Stimulated activated CD4-positive, alpha-beta T cell treated with anti-CD3 and anti-CD28 coated beads, Interleukin-1b, Interleukin-23, amount 100 ng/mL, for 1 hour (primary cell): ENCODE measurements at places on chromosomes 7 and 10.

DNA sequence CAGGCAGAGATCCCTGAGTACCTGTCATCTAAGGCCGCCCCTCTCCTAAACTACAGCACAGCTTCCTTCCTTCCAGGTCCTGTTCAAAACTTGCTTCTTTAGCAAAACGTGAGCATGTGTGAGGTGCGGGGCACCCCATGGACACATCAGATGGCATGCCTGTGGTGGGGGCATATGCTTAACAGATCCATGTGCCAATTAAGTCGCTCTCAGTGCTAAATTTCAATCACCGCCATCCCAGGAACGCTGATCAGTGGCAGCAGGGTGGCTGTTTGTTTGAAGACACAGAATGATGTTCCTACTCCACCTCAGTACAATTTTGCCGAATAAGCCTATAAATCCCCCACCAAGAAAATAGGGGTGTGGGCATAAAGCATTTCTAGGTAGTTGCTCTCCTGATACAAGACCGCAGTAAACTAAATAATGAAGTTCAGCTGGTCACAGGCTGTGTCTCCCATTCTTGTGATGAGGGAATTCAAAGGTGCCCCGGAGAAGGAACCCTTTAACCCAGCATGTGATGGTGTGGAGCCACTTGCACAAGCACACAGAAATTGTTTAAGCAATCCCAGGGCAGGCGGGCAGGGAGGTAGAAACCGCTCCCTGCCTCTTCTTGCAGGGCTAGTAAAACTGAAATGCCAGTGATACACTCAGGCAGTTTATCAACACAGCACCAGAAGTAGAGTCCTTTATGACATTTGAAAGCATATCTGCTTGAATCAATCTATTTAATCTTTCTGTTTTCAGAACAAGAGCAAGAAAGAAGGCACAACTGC lies 205.7 kb downstream of the SORCS1 start:
- no peak for DNase-seq

- DNase-seq: no peak
Observed at GRCh38 chr10:98260752-98261151, 7.2 kb downstream of the LOXL4 start.

GRCh38 chr10:100534726-100535125 lies 1.0 kb upstream of the HIF1AN start:
- DNase-seq: no peak

DNA sequence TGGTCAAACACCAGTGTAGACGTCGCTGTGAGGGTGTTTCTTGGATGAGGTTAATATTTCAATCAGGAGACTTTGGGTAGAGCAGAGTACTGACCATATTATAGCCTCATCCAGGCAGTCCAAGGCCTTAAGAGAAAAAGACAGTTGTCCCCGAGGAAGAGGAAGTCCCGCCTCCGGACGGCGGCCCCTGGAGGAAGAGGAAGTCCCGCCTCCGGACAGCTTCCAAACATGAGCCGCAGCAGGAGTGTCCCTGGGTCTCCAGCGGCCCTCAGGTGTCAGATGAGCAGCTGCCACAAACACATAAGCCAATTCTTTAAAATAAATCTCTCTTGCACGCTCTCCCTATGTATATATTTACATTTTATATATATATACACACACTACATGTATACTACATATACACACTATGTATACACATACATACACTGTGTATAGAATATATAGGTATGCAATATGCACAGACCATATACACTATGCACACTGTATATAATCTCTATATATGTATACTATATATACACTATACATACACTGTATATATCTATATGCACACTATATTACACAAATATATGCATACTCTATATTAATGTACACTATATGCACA lies 37.5 kb downstream of the PWWP2B start:
- DNase-seq: no peak

GRCh38 chr7:136514776-136515175 lies 353.7 kb upstream of the CHRM2 start:
- DNase-seq: no peak

DNA sequence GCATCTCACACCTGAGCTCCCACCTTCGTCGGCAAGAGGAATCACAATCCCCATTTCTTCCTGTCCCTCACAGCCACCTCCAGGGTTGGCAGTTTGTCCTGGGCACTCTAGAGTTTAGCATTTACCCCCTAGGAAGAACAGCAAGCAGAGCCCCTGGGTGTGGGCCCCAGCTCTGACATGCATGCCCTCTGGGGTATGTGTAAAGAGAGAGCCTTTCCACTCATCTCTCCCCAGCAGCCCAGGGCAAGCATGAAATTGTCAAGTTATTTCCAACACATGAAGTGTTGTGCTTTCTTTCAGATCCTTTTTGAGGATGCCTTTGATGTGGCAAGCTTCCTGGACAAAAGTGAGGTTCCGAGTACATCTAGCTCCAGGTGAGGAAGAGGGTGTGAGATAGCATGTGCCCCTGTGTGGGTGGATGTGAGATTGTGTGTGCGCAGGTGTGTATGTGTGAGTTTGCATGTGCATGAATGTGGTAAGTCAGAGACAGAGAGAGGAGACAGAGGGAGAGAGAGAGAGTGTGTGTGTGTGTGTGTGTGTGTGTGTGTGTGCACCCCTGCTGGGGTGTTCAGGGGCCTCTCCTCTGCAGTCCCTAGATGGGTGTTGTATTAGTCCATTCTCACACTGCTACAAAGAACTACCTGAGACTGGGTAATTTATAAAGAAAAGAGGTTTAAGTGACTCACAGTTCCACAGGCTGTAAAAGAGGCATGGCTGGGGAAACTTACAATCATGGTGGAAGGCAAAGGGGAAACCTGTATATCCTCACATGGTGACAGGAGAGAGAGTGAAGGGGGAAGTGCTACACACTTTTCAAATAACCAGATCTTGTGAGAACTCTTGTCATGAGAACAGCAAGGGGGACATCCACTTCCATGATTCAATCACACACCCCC lies 18.1 kb downstream of the STRA8 start:
- DNase-seq: no peak

- no peak for DNase-seq
Observed at GRCh38 chr10:100727808-100728207, 17.6 kb upstream of the PAX2 start.

DNA sequence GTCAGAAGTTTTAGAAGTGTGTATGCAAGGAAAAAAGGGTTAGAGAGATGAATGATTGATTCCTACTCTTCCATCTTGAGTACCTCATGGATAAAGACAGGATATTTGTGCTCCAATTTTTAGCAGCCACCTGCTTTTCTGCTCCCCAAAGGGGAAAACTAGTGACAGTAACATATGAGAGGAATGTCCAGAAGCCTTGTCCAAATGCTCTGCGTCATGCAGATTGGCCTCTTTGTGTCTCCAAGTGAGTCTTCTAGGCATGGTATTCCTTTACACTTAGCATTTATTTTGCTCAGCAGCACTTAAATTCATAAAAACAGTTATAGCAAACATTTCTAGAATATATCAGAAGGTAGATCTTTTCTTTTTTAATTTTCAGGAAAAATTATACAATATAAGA lies 306.8 kb downstream of the CNTNAP2 start:
- no peak for DNase-seq

GRCh38 chr7:21616796-21617436 lies 74.1 kb downstream of the DNAH11 start:
- no peak for DNase-seq

DNA sequence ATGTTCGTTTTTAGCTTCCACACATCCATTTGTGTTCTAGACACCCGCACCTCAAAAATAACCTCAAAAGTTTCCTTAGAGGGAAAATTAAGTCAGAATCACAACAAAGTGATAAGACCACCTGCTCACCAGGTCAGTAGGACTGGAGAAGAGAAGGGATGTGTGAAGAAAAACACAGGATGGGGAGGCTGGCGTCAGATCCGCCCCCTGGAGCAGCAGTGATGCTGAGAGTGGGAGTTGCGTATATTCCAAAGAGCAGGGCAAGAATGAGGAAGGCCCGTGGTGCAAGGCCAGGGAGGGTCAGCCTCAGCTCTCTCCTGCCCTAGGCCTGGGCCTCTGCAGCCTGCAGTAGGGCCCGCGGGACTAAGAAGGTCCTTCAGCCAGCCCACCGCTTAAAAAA lies 28.7 kb downstream of the CRTAC1 start:
- no peak for DNase-seq

DNA sequence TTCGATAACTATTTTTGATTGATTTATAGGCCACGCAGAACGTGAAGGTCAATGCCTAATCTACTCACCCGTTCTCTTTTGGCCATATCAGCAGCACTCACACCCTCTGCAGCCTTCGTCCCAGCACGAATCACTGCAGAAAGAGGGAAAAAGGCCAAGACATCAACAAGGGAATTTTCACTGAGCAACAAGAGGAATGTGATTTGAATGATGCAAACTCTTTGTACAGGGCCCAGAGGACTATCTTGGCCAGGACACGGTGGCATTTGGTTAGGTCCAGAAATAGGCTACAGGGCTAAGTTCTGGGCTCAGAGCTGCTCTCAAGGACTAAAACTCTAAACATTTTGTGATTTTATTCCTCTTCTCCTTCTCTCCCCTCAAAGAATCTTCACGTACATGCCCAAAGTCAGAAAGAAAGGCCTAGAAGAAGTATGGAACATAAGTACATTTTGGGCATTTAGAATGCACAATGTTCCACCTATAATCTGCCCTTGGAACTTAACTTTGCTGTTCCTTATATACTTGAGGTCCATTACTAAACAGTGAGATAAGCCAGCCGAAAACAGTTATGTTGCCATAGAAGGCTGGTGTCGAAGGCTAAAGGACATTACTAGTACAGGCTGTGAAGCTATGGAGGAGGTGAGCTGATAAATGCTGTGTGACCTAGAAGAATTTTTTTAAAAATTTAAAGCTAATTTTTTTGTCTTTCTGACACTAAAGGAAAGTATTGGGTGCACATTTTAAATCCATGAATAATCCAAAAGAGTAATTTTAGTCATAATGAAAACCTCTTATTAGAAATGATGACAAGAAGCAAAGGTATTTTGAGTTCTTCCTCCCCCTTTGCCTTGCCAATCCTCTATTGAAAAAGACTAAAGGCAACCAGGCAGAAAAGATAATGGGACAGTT lies 20.0 kb downstream of the RBM28 start:
- DNase-seq: no peak

- no peak for DNase-seq
Observed at GRCh38 chr7:41887416-41887815, 184.5 kb upstream of the INHBA start.
